Activated CD4-positive, CD25-positive, alpha-beta regulatory T cell (primary cell): ENCODE measurements at places on chromosomes 6 and 20.

- no peak for DNase-seq
Measured at GRCh38 chr6:22112461-22112860, 184.4 kb downstream of the PRL start.

- no peak for DNase-seq
Measured at GRCh38 chr6:134034961-134035822, 17.2 kb downstream of the SLC2A12 start.

GRCh38 chr6:158322724-158323560 lies 10.7 kb downstream of the TULP4 start:
- no peak for DNase-seq

DNA sequence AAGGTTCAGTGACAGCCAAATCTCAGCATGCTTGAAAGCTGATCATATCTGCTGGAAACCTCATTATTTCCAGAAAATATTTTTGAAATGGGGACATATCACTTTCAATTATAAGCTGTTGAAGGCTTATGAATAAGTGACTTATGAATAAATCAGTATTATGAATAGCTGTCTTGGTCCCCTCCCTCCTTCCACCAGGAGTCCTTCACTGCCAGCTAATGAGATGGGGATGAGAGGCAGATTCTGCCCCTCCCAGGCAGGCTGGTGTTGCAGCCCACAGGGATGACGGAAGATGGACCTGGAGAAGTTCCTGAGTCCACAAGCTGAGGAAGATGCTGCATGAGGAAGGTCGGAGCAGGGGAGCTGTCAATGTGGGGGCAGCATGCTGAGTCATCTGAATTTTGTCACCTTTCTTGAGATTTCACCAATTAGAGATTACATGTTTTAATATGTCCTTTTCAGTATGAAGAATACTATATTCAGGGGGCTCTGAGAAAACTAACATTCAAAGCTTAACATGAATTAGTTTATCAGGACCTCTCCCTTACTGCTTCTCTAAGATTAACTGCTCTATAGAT lies 112.2 kb downstream of the DTNBP1 start:
- no peak for DNase-seq

DNA sequence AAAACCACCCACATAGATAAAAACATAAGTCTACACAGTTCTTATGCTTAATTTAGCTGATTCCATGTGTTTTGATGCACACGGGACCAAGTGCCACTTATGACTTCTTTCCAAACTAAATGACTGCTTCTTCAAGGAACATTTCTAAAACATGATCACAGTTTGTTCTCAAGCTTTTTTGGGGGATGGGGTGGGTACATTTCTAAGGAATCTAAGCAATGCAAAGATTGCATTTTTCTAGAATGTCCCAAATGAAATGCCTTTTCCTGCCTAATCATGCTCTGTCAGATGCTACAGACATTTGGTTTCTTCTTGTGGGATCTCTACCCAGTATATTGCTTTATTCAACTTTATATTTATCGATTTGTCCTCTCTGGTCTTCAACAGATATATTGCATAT lies 496.8 kb upstream of the JAG1 start:
- DNase-seq, result no peak

GRCh38 chr6:161544801-161545480 lies 271.1 kb upstream of the AGPAT4 start:
- no peak for DNase-seq

DNA sequence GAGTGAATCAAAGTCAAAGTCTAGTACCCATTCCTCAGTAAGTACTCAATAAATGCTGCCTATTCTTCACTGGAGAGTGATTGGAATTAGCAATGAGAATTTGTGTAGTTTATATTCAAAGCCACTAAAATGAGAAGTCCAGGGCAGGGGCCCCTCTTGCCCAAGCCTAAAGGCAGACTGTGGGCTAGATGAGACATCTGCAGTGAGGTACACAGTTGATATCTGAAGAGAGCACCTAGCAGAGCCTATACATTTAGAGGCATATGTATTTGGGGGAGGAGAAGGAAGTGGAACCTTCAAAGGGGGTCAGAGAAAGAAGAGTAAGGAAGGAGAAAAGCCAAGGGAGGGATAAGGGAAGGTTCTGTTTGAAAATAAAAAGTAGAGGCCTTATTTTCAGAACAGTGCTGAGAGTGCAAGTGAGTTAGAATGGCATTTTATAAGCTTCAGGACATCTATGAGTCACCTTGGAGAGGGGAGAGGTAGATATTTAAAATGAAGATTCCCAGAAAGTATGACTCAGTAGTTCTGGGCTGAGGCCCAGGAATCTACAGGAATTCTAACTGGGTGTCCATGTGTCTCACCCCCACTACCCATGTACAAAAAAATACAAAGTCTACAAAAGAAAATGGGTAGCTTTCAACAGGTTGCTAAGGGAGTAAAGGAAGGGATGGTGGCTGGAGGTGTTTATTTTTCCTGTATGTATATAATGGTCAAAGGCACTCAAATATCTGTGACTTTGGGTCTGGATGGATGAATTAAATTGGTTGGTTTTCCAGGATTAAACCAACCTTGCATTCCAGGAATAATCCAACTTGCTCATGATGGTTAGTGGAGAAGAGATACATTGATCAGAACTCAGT lies 135.1 kb downstream of the ZFP64 start:
- no peak for DNase-seq

GRCh38 chr6:7100072-7100752 lies 7.5 kb upstream of the RREB1 start:
- no peak for DNase-seq

DNA sequence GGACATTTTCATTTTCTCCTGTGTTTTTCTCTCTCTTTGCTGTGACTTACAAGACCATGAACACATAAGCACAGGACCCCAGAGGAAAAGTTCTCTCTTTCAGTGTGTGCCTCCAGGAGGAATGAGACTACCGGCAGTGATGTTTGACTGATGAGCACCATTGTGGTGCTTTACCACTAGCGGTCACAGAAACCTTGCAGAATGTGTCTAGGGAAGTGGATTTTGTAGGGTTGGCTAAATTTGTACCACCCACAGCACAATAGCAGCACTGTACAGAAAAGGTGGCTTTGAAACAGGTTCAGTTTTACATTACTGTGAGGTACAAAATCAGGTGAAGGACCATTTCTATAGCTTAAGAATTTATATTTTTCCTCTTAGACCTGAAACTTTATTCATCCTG lies 301.9 kb upstream of the SUPT3H start:
- no peak for DNase-seq

- DNase-seq, result no peak
Measured at GRCh38 chr6:31510007-31510406, 12.1 kb downstream of the MICB start.

DNA sequence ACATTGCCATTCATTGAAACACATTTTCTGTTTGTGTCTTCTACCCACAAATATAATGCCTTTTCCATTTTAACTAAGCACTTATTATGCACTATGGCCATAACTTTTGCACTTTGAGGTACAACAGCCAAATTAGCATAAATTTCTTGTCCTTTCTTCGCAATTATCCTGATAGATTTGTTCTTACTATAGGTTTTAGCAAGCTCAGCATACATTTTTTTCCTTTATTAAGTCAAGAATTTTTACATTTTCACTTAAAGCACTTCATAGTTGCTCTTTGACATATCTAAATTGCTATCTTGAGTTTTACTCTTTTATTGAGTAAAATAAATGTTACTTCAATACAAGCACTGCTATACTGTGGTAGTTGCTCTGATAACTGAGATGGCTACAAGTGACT lies 5.8 kb downstream of the DEFB114 start:
- no peak for DNase-seq

DNA sequence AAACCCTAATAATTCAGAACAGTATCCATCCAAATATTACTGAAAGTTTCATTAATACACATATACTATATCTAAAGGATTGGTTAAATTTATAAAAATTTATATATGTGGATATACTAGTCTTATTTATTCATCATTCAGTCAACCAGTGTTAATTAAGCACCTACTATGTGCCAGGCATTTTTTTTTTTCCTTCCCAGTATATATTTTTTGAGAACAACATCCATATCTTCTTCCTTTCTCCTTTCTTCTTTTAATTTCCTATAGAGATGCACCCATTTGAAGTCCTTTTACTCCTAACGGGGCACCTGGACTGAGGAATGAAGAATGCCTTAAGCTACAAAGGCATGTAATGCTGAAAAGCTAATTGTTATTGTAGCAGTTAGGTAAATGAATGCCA lies 72.8 kb downstream of the SESN1 start:
- DNase-seq, result no peak

GRCh38 chr6:93036835-93037234 lies 382.5 kb downstream of the EPHA7 start:
- DNase-seq, result no peak

DNA sequence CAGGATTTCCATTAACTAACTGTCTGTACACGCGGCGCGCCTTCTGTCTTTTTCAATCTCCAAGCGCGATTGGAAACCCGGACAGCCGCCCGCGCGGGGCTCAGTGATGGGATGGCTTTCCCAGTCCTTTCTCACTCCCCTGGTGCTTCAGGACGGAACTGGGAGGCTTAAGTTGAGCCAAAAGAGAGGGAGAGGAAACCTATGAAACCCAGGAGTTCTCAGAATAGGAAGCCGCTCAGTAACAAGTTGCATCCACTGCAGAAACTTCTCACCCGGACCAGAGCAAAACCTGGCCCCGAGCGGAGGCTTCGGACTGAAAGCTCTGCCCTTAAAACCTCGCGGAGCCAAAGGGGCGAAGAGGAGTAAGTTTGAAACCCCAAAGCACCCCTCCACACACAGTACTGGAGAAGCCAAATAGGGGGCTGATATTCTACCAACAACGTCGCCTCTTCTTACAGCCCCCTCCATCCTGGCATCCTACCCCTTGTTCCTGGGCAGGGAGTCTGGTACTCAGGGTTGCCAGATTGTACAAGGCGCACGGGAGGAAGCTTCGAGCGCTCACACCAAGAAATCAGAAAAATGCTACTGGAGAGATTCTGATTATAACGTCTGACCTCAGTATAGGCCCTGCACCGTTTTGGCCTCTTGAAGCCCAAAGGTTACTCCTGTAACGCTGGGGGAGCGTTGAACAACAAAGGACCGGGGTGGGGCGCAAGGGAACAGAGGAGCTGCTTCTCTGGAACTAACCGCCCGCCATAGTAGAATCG lies 906 bp upstream of the COL12A1 start:
- DNase-seq, result no peak

GRCh38 chr6:137676888-137677287 lies 182.7 kb upstream of the OLIG3 start:
- DNase-seq, result no peak

- DNase-seq, result no peak
Measured at GRCh38 chr20:50701041-50701963, 10.0 kb upstream of the RIPOR3 start.

DNA sequence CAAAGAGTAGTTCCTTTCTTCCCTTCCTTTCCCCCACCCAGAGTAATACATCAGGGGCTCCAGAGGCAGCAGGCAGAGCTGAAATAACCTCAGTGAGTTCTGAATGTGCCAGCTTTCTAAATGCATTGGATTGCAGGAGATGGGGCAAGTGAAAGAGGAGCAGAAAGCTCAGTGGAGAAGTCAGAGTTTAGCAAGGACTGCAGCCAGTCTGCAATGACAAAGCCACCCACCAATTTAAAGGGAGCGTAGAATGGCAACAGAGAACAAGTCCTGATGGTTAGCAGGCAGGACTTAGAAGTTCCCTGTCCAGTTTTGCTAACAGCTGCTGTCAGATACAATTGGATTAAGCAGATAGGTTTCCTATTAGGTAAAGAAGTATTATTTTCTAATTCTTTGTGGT lies 203.4 kb upstream of the RIN2 start:
- DNase-seq, result no peak

- DNase-seq, result no peak
Measured at GRCh38 chr6:55669028-55669427, 90.0 kb upstream of the HMGCLL1 start.

DNA sequence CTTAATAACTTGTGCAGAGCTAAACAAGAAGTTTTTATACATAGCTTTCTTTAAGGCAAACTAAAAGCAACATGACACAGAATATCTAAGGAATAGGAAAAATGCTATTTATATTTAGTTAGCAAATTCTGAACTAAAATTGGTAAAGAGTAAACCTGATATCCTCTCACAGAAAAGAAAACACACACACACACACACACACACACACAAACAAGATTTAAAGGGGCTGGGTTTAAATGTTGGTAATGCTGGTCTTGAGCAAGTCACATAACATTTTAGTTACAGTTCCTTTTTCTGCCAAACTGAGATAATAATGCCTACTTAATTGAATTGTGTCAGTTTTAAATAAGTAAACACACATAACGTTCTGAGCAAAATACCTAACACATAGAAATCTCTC lies 1.6 kb downstream of the TRDN start:
- DNase-seq, result no peak

- no peak for DNase-seq
Measured at GRCh38 chr6:139642346-139642745, 267.9 kb upstream of the CITED2 start.
